ENCODE measurements at places on chromosomes 1 and 21.

DNA sequence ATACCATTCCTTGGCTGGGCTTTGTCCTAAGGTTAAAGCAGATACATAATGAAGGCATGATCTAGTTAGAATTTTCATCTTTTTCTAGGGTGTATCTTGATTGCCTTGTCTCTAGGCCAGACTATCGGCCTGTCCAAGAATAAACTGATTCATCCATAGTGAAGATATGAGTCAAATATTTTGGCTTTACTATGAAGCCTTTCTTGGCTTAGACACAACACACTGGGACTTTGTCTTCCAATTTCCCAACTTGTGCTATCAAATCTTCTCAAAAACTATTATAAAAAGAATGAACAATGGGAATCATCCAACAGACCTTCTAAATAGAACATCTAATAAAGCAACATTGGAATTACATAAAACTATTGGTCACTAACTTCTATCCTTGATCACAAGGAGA, 64.8 kb downstream of the WARS2 start:
- DNase-seq, result no peak

GRCh38 chr1:217482356-217483102, 148.4 kb downstream of the GPATCH2 start:
- no peak for DNase-seq

DNA sequence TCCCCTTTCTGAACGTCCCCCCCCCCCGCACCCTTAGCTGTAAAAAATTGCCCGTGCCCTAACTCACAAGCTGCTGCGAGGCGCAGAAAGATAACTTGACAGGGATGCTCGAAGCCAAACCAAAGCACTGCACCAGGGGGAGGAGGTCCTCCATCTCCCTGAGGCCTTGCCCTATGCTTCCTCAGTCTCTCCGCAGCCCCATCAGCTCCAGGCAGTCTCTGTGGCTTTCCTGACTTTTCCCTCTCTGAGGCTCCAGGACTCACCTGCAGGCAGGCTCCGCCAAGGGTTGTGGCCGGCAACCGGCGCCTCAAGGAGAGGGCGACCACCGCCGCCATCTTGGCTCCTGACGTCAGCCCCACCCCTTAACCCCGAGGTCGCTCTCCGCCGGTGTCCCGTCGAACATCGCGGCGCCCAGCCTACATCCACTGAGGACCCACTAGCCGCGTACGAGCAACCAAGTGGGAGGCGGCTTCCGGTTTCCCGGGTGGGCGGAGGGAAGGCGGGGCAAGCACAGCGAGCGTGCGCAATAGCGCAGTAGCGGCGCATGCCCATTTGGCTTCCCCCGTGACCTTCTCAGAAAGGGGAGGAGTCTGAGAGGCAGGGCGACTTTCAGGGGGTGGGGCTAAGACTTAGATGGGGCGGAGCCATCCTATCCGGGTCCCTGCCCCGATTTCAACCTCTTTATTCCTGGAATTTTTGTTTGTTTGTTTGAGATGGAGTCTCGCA, at the start of gene SDHB:
Gene SDHB, minus strand, starts transcription at position 348 of the 726 bp plus-strand sequence. Its CDS starts 13 bp downstream, at position 335.
- DNase-seq, result peak; percentile 98

DNA sequence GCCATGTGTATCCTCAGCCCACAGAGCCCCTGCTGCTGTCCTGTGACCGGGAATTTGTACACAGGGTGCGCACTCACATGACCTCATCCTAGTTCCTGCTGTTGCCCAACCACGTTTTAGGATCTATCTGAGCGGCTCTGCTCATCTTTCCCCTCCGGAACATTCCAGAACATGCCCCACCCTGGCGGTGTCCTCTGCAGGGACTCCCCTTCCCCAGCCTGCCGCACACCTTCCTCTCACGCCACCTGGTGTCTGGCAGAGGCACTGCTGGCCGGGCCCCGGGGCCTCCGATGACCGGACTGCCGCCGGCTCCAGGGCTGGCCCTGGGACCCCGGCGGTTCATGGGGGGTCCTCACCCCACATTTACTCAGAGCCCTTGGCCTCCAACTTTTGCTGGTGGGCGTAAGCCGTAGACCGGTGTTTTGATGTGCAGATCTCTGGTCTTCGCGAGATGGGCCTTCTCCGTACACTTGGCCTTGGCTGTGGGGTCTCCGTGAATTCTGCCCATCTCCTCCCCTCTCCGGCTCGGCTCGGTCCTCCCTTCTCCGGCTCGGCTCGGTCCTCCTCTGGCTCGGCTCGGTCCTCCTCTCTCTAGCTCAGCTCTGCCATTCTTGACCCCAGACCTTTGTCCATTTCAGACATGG, 29.5 kb downstream of the ARHGEF16 start:
- no peak for DNase-seq

DNA sequence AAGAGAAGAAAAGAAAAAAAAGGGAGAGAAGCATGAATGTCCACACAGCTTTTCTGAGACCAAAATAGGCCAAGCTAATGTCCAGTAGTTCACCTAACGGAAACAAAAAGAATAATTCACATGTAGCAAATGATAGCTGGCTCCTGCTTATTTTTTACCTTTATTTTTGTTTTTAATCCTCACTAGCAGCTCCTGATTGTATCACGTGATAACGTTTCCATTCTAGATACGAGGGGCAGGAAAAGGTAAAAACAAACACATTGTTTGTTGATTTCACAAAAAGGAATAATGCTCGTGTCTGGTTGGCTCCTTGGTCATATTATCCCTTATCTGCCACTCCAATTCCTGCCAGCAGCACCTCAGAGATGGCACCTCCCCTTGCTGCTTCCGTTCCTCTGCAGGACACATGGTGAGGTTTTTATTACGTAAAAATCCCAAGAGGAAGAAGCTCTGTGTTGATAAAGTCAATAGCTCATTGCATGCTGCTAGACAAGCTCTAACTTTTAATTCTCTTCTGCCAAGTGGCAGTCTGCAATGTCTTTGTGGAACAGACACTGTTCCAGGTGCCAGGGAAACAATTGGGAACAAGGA, 201.7 kb downstream of the CRB1 start:
- no peak for DNase-seq

DNA sequence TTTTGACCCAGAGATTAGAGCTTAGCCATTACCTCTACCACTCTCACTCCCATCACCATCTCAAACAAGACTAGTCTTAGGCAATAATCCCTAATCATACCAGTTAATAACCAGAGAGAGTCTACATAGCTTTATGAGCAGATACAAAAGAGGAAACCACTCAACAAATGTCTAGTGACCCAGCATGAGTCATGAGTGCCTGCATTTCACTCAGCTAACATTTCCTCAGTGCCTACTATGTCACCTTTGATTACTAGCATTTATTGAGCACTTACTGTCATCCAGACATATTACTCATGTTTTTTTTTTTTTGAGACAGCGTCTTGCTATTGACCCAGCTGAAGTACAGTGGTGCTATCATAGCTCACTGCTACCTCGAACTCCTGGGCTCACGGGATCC, 35.9 kb upstream of the GALNT2 start:
- no peak for DNase-seq

Measured in stimulated activated CD4-positive, alpha-beta T cell treated with anti-CD3 and anti-CD28 coated beads, Interleukin-15, amount 100 ng/mL, for 1 hour (primary cell).